Sciatic nerve (tissue), 2 donors: ENCODE measurements at places on chromosomes 13 and 19.

DNA sequence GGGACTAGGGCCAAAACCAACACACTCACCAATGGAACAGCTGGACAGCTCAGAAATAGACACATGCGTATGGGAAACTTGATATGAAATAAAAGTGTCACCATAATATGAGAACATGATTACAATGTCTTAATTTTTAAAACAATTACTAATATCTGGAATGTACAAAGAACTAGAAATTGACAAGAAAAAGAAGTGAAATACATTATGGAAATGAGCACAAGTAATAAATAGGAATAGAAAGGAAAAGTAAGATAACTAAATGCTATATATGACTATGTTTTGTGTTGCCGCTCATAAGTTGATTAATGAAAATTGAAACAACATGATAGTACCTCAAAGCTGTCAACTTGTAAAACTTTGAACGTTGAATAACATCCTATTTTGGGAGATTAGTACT lies 801.1 kb downstream of the SLITRK5 start:
- DNase-seq: no peak

- no peak for DNase-seq
Observed at GRCh38 chr13:67971291-67971690, 741.2 kb upstream of the PCDH9 start.

- DNase-seq: no peak
Observed at GRCh38 chr13:114161028-114161556, 18.0 kb upstream of the CFAP97D2 start.

- DNase-seq: no peak
Observed at GRCh38 chr19:48403606-48404005, 10.1 kb downstream of the GRIN2D start.

GRCh38 chr13:27449081-27449603 lies 1.2 kb downstream of the MTIF3 start:
- no peak for DNase-seq

DNA sequence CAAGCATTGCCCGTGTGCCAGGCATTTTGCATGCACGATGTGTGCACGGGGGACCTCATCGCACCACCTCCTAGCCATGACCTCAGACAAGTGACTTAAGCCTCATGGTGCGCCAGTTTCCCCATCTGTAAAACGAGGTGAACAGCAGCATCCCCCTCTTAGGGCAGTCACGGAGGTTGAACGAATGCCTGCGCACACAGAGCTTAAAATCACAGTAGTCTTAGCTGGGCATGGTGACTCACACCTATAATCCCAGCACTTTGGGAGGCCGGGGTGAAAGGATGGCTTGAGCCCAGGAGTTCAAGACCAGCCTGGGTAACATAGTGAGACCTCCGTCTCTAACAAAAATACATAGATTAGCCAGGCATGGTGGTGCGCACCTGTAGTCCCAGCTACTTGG lies 48.6 kb downstream of the PIN1 start:
- DNase-seq: no peak

GRCh38 chr13:101218484-101218883 lies 197.8 kb downstream of the NALCN start:
- no peak for DNase-seq

- no peak for DNase-seq
Observed at GRCh38 chr13:49340161-49340560, 92.4 kb downstream of the CDADC1 start.

DNA sequence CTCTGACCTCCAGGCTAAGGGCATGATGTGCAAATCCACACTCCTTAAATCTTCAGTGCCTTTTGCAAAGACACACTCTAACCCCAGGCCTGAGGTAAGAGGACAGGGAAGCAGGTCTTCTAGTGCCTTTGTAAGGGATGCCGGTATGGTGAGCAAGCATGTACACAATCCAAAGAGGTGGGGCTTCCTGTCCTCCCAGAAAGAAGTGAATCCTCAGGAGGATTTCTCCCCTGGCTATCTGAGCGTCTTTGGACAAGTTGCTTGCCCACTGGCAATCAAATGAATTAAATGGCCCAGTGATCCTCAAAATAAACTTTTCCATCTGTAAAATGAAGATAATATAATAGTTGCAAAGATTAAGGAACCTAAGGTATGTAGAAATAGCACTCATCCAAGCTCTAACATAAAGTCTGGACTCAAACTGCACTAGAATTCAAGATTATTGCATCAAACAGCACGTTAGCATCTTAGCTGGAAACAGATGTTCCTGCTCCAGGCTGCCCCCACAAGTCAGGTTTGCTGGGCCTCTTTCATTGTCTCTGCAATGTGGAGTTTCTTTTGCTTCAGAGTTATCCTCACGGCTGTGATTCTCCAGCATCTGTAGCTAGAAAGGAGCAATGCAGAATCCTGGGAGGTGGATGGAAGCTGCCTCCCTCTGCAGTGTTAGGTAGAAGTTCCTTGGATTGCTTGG lies 249.6 kb downstream of the TSHZ3 start:
- DNase-seq: no peak

- no peak for DNase-seq
Observed at GRCh38 chr19:47351548-47351947, 2.4 kb downstream of the DHX34 start.

DNA sequence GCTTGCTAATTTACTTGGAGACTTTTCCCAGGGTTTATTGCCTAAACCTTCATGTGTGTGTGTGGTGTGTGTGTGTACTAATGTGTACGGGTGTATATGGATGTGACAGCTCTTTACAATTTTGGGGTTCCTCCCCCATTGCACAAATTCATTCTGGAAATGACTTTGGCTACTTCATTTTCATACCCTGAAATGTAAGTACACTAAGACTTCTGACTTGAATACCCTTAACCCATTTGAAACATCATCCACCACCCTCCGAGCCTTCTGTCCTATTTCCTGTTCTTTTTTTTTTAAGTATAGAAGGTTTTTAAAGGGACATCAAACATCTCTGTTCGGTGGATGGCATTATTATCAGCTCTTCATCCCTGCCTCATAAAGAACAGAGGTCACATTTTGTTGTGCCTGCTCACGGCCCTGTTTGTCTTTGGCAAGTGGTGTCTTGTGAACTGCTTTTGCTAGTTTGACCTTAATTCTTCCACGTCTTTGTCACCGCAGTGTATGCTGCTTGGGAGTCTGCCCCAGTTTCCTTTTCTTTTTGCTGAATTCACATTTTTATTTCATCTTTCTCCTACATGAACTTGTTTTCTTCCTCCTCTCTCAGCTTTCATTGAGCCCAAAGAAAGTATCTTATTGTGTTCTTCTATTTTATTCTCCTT lies 228.3 kb downstream of the FOXO1 start:
- no peak for DNase-seq
